ENCODE measurements at places on chromosomes 5 and 9.

GRCh38 chr5:174312270-174312617, 266.7 kb downstream of the NSG2 start:
- no peak for DNase-seq

DNA sequence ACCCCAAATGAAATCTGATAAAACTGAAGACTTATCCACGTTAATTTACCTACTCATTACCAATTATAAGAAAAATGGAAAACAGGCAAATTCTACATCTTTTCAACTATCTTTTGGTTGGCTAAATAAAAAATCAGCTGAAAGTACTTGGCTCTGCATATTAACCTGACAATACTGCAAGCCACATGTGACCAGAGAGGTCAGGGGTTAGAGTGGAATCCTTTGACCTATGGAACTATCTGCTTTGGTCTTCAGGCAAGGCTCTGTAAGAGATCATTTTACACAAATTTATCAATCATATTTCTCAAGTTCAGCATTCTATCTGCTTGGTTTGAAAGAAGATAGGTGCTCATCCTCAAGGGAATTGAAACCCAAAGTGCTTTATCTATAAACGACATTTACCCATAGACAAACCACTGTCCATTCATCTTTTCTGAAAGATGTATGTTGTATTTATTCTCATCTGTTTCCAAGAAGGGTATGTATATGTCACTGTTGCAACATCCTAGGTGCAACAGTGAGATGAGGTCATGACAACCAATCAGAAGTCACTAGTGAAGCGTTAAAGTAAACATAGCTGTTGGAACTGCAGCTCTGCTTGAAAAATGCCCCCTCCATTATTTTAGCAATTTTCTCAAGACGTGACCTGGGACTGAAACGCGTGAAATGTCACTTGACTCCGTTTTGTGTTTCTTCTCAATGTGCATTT, 144.9 kb upstream of the POU5F2 start:
- no peak for DNase-seq

DNA sequence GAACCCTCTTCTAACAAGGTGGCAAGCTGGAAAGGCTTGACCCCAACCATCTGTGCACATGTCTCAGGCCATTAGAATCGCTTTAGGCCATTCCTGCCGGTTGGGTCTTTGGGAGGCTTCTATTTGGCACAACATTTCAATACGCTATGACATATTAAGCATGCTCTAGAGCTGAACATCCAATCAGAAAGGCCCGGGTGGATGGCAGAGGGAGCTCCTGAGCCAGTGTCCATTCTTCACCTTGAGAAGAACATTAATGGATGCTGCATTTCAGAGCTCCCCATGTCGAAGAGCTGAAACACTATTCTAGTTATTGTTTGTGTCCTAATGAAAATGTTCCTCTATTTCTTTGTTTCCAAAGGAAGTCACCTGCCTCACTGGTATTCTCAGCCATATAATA, 12.8 kb downstream of the SPATA9 start:
- DNase-seq: no peak

DNA sequence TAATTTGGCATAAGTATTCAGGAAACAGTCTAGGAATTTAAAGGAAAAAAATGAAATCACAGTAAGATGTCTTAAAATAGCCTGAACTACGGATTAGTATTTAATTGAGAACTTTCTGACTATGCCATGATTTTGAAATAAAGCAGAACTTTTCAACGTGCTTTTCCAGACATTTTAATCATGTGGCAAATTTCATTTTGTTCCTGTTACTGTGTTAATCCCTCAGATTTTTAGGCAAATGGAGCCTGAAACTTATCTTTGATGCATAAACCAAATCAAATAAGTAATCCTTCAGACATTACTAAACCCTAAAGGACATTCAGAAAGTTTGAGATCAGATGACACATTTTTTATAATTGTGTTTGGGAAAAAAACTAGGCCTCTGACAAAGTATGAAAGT, 75.7 kb downstream of the FBN2 start:
- no peak for DNase-seq

- DNase-seq: no peak
These were observed 145.3 kb upstream of the SMARCA2 start for GRCh38 chr9:1869843-1870242.

- no peak for DNase-seq
These were observed 260.3 kb upstream of the IRX1 start for GRCh38 chr5:3335301-3335700.

DNA sequence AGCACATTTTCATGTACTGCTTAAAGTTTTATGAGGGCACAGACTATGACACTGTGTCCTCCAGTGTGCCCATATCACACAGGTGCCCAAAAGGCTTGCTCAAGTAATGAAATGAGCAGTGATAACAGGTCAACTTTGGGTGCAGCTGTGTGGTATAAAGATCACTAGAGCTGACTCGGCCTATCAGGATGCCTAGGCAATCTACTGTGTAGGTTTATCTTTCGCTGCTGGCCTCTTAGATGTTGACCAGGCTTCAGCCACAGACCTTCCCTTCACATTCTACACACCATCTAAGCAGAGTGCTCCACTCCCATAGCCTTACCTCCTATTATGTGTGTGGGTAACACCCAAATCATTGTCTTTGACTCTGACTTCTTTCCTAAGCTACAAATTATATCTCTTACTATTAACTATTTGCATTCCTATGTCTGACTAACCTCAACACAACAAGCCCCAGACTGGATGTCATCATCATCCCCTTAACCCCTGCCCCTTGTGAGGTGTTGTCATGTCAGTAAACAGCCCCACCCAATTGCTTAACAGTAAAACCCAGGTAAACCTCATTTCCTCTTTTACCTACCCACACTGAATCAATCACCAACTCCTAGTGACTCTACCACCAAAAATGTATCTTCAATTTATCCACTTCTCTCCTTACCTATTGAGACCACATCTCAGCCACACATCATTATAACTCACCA, 2.5 kb downstream of the SREK1IP1 start:
- no peak for DNase-seq

GRCh38 chr5:73232266-73233041, 59.5 kb downstream of the TMEM174 start:
- no peak for DNase-seq

- DNase-seq: no peak
These were observed 41.3 kb upstream of the LPCAT1 start for GRCh38 chr5:1564824-1565736.

DNA sequence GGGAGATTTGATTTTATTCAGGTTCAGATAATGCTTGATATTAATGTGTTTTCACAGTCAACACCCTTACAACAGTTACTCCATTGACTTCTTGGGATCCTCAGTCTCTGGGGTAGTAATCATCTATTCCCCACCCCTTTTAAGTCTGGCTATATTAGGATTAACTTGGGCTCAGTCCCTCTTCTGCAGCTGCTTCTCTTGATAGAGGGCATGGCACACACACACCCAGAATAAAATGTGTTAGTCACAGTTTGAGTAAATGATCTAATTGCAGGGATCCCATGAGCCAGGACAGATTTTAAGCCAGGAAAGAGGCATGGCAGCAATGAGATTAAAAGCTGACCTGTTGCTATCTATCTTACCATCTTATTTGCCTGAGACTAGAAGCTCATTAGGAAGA, 53.7 kb upstream of the VLDLR start:
- no peak for DNase-seq

Measured in CD4-positive, alpha-beta T cell treated with Interleukin-4 for 1 hour (primary cell).